ENCODE measurements at places on chromosomes 2 and 18.
A peak's percentile ranks its signal among the peaks of the same experiment; 100 is the strongest.

DNA sequence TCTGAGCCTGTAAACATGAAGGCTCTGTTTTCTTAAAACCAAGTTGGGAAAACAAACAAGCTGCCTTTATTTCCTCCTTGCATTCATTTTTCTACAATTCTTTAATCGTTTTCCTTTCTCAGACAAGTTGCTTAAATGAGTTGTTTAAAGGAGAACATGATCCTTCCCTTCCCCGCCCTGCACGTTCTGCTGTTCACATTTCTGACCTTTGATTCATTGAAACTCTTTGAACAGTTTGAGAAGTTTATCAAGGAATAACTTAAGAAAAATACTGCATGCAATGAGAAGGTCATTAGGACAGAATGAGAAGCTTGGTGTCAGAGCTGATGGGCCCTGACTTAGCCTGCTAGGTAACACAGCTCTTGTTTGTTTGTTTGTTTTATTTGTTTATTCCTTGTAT, 181.6 kb downstream of the PARD3B start:
- no peak for DNase-seq

GRCh38 chr2:73078457-73079411, 7.2 kb upstream of the SFXN5 start:
- DNase-seq: no peak

DNA sequence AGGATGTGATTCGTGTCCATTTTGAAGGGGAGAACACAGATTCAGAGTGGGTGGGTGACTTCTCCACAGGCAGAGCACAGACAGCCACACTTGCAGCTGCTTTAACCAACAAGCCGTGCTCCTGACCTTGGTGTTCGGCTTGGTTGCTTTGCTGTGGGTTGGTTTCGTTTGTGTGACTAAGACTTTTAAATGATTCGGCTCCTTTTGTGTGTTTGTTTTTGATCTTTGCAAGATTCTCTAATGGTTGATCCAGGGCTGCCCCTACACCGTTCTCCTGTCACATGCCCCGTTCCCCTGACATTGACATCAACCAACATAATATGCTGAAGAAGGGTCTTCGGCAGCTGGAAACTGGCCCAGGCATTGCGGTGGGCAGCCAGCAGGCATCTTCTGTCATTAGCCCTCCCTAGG, 95.9 kb upstream of the MBOAT2 start:
- DNase-seq: no peak

DNA sequence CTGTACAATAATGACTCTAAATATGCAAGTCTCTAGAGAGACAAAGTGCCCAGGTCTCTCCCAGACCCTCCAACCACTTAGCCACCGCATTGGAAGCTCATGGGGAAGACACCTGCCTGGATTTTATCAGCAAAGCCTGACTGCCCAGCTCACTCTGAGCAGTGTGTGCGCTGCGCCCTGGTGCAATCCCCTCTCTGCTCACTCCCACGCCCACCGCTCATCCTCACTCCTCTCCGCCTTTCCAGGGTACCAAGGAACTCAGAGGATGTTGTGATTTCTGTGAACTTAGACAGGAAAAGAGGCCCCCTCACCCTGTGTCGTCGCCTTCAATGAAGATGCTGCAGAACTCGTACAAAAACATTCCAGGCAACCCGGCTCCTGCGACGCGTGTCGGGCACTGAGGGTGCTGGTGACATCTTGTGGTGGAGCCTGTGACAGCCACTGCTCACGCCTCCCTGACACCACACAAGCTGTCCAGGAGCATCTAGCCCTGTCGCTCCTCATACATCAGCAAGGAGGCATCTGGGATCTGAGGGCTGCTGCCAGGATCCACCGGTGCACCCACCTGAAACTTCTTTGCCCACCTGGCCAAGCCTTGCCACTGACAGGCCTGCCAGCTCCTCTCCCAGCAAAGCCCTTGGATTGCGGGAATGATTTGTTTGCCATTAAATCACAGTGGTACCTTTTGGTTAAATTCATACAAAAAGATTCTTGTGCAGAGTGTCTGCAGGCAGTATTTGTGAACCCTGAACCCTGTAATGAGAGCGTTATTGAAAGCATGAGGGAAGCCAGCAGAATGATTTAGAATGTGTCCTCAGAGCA, 220.4 kb downstream of the ZNF516 start:
- peak; percentile 18 for DNase-seq

GRCh38 chr2:64401529-64401880, 52.5 kb upstream of the LGALSL start:
- DNase-seq: no peak
